Neural progenitor cell (in vitro differentiated cells): ENCODE measurements at places on chromosomes 2 and 18.

GRCh38 chr2:69692424-69692823, 48.9 kb upstream of the AAK1 start:
- H3K4me3 ChIP-seq: no peak overlapping the region
- no peak for DNase-seq
- H3K4me1 ChIP-seq: no peaks in the 10 kb centered on the region
- H3K27me3 ChIP-seq: no peaks in the 10 kb centered on the region
- no peak overlapping the region for H3K27ac ChIP-seq

GRCh38 chr2:105814291-105814940, 69.7 kb downstream of the NCK2 start:
- no peak overlapping the region for H3K27ac ChIP-seq
- DNase-seq: no peak
- H3K4me3 ChIP-seq: no peak overlapping the region
- H3K36me3 ChIP-seq: no peaks in the 10 kb centered on the region
- H3K4me1 ChIP-seq: peaks cover 37% of the 10 kb centered on the region

GRCh38 chr18:57748770-57749603, 54.1 kb downstream of the ATP8B1 start:
- H3K4me3 ChIP-seq: no peak overlapping the region
- H3K27me3 ChIP-seq: no peaks in the 10 kb centered on the region
- no peak for DNase-seq
- H3K27ac ChIP-seq: no peak overlapping the region

GRCh38 chr2:49262801-49263560, 108.7 kb upstream of the FSHR start:
- H3K36me3 ChIP-seq: no peaks in the 10 kb centered on the region
- no peak for DNase-seq
- H3K4me1 ChIP-seq: peaks cover 13% of the 10 kb centered on the region
- no peak overlapping the region for H3K4me3 ChIP-seq
- no peaks in the 10 kb centered on the region for H3K27me3 ChIP-seq
- H3K27ac ChIP-seq: no peak overlapping the region

DNA sequence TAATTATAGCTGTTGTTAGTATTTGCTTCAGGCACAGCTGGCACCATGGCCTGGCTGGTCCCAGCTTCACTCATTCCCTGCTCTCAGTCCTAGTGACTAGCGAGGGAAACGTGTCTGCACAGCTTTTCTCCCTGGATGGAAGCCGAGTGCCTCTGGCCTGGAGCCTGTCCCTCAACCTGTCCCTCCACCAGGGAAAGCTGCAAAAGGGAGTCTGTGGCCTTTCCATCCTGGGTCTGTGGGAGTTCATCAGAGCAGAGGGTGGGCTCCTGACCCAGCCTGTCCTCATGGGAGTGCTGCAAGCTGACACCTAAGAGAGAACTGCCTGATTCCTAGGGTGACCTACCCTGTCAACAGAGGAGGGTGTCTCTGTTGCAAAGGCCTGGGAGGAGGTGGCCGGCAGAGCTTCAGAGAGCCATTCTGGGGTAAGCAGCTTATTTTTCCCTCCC, 118.3 kb downstream of the CAPN13 start:
- no peak overlapping the region for H3K4me3 ChIP-seq
- H3K36me3 ChIP-seq: no peaks in the 10 kb centered on the region
- DNase-seq: no peak
- H3K27me3 ChIP-seq: no peaks in the 10 kb centered on the region
- H3K4me1 ChIP-seq: peaks cover 4% of the 10 kb centered on the region

GRCh38 chr2:229118927-229119326, 152.2 kb downstream of the PID1 start:
- H3K4me3 ChIP-seq: no peak overlapping the region
- H3K27me3 ChIP-seq: no peaks in the 10 kb centered on the region
- no peak for DNase-seq
- H3K4me1 ChIP-seq: no peaks in the 10 kb centered on the region
